ENCODE measurements at places on chromosomes 12 and 14.

DNA sequence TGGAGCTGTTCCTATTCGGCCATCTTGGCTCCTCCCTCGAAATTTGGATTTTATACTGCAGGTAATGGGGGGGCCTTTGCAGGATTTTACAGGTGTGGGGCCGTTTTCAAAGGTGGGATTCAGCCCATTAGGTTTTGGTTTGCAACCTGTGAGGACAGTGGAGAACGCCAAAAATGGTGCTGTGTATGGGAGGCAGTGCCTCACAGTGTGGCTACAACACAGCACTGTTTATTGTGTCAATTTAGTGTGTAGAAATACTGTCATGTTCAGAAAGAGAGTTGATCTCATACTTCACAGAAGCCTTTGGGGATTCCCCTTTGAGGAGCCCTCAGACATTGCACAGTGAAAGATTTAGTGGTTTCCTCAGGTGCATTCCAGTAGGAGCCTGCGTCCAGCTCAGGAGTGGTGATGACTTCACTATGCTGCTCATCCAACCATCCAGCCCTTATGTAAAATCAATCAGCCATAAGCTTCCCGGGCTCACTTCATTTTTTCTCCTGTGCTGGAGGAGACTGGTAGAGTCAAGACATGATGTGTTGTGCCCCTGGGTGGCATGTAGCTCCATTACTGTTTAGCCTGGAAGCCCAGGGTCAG is 92.7 kb upstream of the PRMT8 start:
- DNase-seq, result no peak

DNA sequence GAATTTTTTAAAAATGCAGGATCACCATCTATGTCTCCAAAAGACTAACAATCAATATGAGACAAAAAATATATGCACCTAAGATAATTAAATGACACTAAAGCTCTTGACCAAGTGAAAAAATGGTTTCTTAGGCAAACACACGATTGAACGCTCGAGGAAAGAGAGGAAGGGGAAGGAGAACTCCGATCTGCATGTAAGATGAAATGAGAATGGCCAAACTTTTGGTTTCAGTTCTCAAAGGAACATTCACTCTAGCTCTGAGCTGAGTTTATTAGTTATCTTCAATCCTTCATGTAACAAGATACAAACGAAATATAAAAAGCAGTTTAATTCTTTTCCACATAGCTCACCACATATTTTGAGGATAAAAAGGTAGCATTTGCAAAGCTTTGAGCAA is 2.8 kb downstream of the DYRK4 start:
- no peak for DNase-seq

DNA sequence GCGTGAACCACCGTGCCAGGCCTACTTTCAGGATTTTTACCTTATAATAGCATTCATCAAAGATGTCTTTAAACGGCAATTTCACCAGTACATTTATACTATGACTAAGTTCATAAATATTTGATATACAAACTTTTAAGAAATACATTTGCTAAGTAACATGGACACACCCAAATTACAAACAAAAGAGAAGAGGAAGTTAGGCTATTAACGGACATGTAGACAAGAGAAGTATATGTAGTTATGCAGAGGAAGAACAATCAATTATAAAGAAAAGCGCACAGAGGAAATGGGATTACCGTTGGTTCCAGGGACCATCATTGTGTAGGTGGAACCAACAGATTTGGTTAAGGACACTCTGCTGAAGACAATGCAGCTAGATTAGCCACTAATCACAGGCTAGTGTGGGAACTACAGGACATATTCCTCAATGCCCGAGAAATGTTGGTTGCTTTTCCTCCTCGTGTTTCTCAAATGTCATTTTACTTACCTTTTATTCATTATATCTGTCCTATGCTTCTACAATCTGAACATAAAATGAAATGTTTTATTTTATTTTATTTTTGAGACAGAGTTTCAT is 24.0 kb upstream of the PKP2 start:
- DNase-seq, result no peak

DNA sequence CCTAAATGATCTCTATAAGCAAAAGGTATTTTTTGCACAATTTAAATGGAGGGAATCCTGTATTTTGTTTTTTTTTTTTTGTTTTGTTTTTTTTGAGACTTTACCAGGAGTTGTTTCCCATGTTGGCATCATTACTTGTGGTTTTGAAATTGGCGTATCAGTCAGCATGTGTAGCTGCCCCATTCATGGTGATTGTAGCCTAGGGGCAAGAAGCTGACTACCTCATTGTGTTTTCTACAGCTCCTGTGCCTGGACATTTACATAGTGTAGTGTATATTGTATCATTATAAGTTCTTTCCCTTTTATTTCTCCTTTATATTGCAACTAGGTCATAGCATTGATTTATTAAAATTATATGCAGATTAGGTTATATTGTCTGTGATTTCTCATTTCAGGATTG is 24.5 kb downstream of the SAMD4A start:
- no peak for DNase-seq

DNA sequence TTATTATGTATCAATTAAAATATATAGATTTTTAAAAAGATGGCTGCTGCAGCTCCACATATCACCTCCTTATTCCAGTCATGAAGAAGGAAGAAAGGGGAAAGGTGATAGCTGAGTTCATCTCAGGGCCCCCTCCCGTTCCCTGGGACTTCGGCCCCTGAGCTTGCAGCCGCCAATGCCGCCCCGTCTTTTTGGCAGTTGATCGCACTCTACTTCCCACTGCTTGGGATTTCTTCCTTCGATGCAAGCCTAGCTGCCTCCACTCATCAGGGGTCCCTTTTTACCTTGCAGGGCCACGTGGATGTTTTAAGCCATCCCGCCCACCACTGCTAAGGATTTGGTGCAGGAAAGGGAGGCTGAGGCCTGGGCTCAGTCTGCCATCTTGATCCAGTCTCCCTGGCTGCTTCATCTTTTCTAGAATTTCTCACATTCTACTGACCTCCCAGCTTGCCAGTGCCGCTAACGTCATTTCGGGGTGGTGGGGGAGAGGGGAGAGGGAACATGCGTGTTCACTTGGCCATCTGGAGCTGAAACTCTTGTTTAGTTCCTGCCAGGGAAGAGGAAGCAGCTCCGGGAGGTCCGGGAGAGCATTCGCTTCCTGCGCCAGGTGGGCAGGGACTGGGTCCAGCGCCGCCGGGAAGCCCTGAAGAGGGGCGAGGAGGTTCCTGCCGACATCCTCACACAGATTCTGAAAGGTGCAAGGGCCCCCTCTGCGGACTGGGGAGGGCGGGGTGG is 31.3 kb downstream of the CYP46A1 start:
- no peak for DNase-seq

GRCh38 chr14:52354242-52354641 is 40.1 kb downstream of the PTGER2 start:
- DNase-seq, result no peak

GRCh38 chr12:88408823-88409222 is 171.4 kb downstream of the KITLG start:
- no peak for DNase-seq

DNA sequence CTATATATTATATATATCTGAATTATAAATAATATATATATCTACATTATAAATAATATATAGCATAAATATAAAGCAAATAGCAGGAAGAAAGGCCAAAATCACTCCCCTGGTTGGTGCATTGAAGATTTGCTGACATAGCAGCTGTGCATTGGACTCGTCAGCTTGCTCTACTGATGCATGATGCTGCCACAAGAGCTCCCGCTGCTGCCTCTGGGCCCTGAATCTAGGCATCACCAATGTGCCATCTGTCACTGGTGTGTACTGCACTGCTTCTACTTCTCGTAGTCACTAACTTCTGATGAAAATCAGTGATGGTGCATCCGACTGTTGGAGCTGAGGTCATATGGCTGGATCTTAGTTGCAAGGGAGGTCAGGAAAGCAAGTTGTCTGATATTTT is 205.0 kb downstream of the ADAMTS20 start:
- no peak for DNase-seq

- DNase-seq, result peak; percentile 41
These were observed 32.3 kb downstream of the FRS2 start for GRCh38 chr12:69502345-69503081.

DNA sequence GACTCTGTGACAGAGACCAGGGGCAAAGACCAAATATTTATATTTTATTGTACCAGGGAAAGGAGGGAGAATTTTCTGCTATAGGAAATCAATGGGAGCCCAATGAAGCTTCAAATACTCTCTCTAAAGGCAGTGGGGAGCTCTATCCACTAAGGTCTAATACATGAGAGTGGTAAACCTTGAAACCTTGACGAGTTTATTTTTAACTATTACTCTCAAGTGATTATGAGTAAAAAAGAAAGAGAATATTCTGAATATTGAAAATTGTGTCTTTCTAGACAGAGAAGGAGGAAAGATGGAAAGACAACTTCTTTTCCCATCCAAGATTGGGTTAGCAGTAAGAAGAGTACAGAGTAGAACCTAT is 1722.1 kb upstream of the SEL1L start:
- no peak for DNase-seq

DNA sequence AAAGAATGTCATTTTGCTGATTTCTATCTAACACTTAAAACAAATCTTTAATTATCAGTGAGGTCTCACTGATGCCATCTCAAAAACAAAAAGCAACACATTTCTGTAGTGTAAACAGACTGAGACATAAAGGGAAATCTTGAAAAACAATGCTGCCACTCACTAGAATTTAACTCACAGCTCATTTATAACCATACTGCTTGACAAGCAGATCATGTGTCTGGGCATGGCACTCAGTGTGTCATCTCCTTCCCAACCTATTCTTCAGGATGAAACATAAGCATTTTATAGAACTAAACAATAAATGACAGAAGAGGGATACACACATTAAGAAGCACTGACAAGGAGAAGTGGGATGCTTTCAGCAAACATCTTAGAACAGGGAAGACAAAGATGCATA is 22.4 kb downstream of the ATF7 start:
- DNase-seq, result no peak

DNA sequence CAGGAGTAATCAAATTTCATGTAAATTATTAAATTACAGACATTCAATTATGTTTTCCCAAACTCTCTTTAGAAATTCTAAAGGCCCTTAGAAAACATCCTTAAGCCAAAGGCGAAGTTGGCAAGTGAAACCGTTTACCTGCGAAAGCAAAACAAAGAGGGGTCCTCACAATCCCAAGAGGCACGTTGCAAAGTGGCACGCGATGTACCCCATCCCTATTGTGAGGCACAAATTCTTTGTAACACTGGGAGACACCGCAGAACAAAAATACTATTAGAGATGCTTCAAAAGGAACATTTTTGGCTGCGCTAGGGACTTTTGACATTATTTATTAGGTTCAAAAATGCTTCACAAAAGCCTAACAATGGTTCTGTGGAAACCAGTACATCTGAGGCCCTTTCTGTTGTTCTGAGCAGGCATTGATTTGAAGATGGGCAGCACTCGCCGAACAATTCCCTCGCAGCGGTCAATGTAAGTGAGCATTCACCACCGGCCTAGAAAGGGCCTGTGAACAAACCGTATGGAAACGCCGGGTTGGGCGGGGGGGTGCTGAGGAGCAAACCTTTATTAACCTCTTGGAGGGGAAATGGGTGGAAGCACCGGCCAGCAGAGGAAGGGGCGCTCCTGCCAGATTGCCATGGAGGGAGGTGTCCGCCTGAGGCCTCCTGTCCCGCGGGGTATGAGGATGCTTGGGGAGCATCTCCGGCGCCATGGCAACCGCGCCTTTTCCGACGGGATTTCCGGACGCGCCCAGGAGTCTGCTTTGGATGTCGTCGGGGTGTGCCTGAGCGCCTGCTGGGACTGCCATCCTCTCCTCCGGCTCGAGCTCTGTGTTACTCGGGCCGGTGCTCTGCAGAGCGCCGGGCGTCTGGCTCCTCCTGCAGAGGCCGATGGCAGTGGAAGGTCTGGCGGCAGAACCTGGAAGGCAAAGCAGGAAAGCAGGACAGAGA is 193.9 kb downstream of the C12orf42 start:
- no peak for DNase-seq

GRCh38 chr14:83467811-83468210 is 1934.2 kb upstream of the SEL1L start:
- no peak for DNase-seq

- DNase-seq, result no peak
These were observed 26.6 kb downstream of the DDX24 start for GRCh38 chr14:94054401-94054800.

DNA sequence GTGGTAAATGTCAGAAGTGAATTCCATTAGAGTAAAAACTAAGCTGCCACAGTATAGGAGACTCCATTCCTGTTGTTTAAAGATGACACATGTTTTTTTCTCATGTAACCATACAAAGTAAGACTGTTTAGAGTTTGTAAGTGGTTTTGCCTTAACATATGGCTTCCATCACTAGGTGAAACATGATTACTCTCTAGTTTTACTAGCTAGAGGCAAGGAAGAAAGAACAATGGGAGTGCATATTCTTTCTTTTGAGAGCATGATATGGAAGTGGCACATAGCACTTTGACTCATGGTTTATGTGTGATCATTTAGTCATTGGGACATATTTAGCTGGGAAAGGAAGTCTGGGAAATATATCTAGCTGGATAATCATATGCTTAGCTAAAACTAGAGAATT is 7.7 kb downstream of the ATF7IP start:
- DNase-seq, result peak; percentile 29

DNA sequence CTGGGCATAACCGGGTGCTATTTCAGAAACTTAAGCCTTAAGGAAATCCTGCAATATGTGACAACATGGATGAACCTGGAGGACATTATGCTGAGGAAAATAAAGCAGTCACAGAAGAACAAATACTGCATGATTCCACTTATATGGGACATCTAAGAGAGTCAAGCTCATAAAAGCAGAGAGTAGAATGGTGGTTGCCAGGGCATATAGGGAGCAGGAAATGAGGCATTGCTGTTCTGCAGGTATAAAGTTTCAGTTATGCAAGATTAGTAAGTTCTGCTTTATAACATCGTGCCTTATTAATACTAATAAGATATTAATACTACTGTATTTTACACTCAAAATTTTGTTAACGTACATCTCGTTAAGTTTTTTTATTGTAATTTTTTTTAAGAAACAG is 124.2 kb upstream of the ATF1 start:
- DNase-seq, result no peak

- DNase-seq, result no peak
These were observed 48.5 kb upstream of the MEG3 start for GRCh38 chr14:100777366-100777817.

GRCh38 chr14:96100161-96101064 is 61.3 kb downstream of the C14orf132 start:
- DNase-seq, result peak; percentile 81

- DNase-seq, result no peak
These were observed 283.4 kb downstream of the DAD1 start for GRCh38 chr14:22305607-22306006.

DNA sequence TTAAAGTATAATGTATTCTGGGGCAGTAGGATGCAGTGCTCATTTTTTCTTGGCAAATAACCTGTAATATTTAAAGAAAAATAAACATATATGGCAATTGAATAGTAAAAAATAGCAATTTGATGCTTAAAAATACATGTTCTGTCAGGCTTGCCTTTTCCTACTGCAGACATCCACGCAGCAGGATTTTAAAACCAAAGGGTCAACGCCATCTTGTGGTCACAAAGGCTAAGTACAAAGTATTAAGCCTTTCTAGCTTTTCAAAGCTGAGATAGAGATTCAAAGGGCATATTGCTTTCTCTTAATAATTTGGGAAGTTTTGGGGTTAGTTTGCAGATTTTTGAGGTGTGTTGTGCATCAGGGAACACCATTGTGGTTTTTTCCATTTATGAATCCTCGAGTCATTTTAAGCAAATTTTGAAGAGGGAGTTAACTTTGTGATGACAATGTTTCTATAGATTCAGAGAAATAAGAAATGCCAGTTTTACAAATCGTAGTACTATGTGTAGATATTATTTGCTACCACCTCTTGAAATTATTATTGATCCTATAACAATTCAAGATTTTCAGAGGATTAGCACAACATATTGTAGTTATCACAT is 4.7 kb upstream of the CCER1 start:
- DNase-seq, result peak; percentile 73
